ENCODE measurements at places on chromosomes 5 and 9.

DNA sequence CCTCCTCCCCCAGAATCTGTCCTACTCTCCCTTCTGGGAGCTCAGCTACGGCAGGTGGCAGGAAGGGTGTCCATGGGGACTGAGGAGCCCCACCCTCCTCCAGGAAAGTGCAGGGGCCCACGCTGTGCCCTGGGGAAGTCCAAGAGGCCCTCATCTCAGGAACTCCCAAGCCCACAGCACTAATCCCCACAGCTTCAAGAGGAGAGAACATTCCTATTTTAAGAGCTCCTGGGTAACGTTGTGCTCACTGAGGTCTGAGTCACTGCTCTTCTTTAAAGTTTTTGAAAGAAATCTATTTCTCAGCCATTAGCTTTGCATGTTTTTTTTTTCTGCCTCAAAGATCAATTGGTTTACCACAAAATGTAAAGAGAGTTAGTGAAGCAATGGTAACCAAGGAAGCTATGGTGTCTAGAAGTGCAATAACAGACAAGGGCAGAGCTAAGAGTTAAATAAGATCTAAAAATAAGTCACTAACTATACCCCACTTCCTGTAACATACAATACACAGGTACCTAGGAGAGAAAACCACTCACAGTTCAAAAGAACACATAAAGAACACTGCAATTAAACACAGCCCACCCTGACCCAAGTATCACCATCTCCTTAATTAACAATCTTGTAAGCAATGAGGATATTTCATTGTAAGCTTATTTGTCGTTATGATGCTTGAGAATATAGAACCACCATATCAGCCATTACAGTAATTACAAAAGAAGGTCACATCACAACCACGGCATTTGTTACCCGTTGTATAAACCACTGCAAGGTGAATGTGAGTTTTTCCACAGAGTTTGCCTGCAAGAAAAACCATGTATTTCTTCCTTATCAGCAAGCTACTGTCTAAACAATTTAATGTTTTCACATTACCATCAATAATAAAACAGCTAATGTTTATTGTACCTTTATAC, 382.3 kb upstream of the SLC30A5 start:
- DNase-seq, result no peak

DNA sequence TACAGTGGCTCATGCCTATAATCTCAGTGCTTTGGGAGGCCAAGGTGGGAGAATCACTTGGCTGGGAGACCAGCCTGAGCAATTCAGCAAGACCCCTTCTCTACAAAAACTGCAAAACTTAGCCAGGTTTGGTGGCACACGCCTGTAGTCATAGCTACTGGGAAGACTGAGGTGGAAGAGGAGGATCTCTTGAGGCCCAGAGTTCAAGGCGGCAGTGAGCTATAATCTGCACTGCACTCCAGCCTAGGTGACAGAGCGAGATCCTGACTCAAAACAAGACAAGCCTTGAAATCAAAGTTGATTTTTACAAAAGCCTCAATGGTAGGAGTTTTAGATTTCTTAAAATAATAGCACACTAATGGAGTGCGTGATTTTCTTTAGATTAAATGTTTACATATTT, 14.6 kb downstream of the UBE2D2 start:
- no peak for DNase-seq

DNA sequence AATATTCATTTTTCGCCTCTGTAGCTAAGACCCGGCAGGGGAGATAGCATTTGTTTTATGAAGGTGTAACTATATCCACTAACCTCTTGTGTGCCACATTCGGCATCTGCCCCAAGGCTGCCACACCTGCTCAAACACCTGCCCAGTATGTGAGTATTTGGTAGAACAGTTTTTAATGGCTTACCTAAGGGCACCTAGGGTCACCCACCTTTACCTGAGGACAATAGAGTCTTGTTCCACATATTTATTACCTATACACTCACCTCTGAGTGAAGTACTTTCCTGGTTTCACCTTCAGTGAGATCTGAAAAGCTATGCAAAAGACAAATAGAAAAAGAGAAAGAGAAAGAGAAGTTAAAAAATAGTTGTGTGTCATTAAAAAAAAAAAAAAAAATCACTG, 68.0 kb upstream of the PIP5K1B start:
- no peak for DNase-seq

DNA sequence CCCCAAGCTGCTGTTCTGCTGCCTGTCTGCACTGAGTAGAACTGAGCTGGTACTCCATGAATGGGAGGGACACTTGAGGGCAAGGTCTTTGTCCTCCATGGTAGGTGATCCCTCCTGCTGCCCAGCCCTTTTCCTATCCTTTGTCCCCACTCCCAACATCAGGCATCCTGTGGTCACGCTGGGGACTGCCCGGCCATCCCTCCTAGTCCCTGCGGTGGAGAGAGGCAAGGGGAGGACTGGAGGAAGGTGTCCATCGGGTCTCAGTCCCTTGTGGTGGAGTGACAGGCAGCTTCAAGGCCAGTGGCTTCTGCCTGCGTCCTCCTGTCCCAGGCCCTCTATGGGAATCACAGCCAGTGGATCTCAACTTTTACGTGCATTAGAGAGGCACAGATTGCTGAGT, 25.9 kb downstream of the ROR2 start:
- no peak for DNase-seq

DNA sequence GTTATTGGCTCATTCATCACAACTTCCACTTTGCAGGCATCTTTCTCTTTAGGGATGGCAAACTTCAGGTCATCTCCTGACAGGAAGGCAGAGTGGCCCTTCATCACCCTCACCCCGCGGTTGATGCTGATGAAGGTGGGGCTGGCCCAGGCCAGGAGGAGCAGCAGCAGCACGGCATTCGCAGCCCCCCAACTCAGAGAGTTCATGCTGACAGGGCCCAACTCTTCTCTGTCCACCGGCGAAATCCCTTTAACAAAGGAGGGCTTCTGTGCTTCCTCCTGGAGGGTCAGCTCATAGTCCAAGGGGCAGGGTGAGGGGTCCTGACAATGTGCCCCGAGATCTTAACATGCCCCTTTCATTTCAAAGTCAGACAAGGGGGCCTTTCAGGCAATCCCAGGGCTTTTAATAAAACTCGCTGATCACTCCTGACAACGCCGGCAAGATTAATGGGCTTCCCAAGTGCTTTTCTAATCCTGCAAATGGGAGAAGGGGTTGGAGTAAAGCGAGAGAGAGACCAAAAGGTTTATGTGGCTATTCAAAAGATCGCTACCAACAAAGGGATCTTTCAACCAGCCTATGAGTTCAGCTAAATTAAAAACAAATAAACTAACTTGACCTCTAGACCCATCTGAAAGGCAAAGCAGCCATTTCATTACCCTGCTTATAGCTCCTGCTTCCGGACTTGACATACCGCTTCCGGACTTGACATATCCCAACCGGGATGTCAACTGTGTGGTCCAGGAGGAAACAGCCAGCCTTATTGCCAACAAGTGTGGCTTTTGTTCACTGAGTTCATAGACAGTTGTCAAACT, 41.2 kb downstream of the FREM1 start:
- DNase-seq, result no peak

DNA sequence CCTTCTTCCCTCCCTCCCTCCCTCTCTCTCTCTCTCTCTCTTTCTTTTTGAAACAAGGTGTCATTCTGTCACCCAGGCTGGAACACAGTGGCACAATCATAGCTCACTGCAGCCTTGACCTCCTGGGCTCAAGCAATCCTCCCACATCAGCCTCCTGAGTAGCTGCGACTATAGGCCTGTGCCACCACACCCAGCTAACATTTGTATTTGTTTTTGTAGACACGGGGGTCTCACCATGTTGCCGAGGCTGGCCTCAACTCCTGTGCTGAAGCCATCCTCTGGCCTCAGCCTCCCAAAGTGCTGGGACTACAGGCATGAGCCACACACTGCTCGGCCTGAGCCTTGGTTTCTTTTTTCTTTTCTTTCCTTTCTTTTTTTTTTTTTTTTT, 45.8 kb downstream of the PLPP7 start:
- no peak for DNase-seq

DNA sequence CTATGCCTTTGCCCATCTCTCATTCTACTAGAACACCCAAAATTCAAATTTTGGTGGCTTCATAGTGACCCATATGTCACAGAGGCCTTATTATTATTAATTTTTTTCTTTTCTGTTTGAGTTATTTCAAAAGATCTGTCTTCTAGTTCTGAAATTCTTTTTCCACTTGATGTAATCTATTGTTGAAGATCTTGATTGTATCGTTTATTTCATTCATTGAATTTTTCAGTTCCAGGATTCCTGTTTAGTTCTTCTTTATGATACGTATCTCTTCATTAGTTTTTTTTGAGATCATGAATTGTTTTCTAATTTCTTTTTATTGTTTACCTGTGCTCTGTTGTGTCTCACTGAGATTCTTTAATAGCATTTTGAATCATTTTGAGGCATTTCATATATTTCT, 24.6 kb upstream of the APBA1 start:
- no peak for DNase-seq

- DNase-seq, result peak; percentile 31
These were observed 670 bp downstream of the EDIL3 start for GRCh38 chr5:84383816-84384603.

DNA sequence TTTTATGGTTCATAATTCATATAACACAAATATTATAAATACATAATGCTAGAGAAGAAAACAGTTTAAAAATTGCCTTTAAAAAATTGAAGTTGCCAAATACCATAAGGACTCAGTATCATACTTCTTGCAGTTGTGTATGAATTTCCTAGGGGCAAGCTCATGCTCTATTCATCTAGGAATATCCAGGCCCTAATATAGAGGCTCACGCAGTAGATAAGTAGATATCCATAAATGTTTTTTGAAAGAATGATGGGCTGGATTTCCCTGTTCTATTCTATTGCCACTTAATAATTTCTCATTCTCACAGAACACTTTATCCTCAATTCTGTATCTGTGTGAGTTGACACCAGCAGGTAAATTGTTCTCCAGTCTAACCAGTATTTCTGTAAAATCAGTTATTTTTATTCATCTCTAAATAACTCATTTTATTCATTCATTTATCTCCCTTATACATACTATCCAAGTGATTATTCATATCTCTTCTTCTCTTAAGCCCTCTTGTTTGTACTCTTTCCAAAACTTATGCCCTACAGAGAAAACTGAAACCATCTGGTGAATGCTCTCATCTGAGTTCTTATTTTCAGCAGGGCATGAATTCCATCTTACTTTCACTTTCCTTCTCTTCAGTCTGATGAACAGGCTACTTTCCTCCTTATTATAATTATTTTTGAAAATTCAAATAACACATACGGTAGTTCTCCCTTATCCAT, 97.1 kb downstream of the SLC44A1 start:
- DNase-seq, result no peak

DNA sequence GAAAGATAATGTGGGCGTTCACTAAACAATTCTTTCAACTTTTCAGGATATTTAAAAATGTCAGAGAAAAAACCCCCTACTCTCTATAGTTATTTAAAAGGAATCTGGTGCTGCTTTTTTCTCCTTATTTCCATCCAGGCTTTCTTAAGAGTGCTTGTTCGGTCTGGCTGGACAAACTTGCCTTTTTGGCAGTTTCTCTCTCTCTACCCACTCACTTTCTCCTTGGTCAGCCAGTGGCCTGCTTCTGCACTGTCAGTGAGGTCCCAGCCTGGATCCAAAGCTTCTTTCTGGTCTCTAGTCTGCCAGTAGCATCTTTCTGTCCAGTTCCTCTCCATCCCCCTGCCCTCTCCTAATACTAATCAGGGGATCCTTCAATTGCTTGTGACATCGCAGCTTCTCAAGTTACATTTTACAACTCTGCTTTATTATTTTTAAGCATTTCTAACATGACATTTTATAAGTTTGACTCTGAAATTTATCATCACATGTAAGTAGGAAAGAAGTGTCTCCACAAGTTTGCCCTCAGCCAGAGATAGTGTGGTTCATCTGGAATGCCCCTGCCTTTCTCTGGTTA, 50.4 kb downstream of the PIK3R1 start:
- DNase-seq, result no peak

GRCh38 chr5:39519566-39520231, 94.9 kb upstream of the DAB2 start:
- no peak for DNase-seq

GRCh38 chr5:83662558-83662957, 58.1 kb downstream of the HAPLN1 start:
- DNase-seq, result no peak

- no peak for DNase-seq
These were observed 138.4 kb downstream of the EFNA5 start for GRCh38 chr5:107532169-107532878.

DNA sequence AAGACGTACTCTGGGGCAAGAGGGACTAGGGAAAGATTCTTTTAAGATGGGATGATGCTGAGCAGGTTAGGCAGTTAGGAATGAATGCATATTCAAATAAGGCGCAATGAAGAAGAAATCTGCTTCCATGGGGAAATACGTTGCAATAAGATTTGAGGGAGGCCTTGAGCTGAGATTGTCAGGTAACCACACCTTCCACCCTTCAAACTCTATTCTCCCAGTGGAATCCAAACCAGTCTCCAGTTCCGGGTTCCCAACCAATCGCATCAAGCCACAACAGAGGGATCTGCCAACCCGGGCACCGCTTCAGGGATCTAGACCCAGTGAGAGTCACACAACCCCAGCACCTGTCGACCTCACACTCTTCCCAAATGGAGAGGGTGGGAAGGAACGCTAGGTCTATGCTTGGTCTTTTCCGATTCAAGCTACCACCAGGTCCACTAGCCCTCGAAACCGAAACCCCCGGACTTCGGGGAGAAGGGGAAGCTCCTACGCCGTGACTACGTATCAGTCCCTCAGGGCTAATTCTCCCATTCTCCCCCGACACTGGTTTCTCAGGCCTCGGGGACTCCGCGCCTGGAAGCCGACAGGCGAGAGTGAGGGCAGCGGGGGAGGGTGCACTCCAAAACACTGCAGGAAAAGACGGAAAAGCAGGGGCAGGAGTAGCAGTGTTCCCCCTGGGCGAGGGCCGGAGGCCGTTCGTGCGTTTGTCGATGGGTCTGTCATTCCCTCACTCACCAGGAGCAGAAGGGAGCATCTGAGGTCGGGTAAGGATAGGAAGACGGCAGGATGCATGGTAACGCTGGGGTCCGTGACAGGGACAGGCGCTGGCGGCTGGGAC, 534 bp downstream of the ERP44 start:
- peak; percentile 25 for DNase-seq

- no peak for DNase-seq
These were observed 324.5 kb upstream of the ZNF608 start for GRCh38 chr5:125070961-125071360.

DNA sequence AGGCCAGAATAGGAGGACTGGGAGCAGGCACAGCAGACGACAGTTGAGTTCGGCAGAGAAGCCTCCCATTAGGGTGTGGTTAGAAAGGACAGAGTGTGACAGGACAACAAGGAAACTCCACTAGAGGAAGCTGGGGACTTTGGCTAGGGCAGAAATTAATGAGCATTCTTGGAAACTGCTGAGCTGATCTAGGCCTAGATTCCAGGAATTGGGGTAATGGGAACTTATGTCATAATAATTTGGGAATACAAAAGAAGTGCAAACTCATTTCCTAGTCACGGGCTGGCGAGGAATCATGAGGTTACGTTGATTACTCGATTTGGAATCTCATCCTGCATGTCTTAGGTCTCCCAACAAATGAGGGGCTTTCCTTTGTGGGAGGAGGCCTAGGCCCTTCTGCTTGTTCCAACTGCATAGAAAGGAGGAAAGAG, 144.6 kb upstream of the RPS23 start:
- DNase-seq, result no peak

DNA sequence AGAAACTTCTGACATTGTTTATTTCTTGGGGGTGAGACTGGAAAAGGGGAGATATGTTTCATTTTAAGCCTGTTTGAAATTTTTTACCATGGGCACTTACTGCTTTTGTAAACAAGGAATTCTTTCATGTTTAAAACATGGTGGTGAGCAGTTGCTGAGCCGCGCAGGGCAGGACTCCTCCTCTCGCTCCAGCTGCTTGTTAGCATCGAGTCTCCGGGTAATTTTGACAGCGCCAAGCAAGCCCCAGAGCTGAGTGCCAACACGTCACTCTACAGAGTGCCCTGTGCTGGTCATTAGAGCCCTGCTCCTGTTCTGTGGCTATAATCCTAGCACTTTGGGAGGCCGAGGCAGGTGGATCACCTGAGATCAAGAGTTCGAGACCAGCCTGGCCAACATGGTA, 116.5 kb upstream of the MSX2 start:
- DNase-seq, result no peak

Data from midbrain (tissue), 1 donor.